ENCODE measurements at places on chromosomes 7 and 10. TPM values are rescaled to one million over a fixed set of nuclear protein-coding genes. Genes with fewer than 3 reads are reported as not detected.

DNA sequence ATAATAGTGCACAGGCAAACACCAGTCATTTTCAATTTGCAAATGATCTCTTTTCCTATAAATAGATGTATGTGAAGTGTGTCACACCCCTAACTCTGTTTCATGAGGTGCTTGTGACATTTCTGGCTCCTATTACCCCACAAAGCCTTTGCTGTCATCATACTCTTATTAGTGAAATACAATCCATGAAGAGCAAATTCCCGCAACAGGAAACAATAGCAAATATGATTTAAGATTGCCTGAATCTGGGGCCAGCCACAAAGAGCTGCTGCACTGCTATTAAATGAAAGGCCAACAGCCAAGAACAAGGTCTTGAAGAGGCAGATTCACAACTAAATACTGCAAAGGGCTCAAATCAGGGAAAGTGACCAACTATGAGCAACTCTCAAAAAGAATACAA is 96.3 kb upstream of the CAV2 start:
- no peaks in the 10 kb centered on the region for H3K27me3 ChIP-seq
- no peaks in the 10 kb centered on the region for H3K36me3 ChIP-seq
- DNase-seq = no peak
- H3K27ac ChIP-seq = peak overlapping the region; percentile 8

DNA sequence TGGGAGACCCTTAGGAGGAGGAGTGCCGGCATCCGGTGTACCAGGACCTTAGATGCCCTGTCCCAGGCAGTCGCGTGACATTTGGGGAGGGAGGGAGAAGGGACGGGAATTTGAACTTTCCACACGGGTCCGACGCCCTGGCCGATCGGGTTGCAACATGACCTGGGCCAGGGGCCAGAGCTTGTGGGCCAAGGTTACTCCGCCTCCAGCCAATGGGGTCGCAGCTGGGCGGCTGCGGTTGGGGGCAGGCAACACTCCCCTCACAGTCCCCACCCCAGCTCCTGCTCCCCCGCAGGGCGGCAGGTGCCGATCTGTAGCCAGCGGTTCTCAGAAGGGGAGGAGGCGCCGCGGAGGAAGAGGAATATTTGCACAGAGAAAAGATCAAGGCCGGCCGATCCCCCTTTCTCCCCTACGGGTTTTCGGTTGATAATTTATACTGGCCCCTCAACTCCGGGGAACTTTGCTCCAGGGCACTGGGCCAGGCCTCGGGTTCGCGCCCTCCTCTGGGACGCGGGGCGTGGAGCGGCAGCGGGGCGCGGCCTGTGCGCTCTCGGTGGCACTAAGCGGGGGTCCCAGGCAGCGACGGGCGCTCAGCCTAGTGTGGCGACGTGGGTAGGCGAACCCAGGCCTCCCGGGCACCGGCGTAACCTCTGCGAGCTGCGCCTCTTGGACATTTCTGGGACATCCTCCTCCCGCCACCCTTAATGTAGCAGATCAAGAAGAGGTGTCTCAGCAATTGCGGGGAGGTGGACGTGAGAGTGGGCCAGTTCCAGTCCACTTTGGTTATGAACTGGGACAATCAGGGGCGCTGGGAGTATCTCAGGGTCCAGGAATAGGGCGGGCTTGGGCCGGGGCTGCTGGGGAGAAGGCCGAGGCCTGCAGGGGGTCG is 1.2 kb downstream of the MLXIPL start:
- H3K27ac ChIP-seq = peak overlapping the region; percentile 42
- H3K4me1 ChIP-seq = peaks cover 23% of the 10 kb centered on the region
- peaks cover 70% of the 10 kb centered on the region for H3K27me3 ChIP-seq
- DNase-seq = peak; percentile 81

- H3K27ac ChIP-seq = no peak overlapping the region
- DNase-seq = no peak
- no peaks in the 10 kb centered on the region for H3K27me3 ChIP-seq
- H3K36me3 ChIP-seq = no peaks in the 10 kb centered on the region
- no peaks in the 10 kb centered on the region for H3K4me1 ChIP-seq
These were observed 146.3 kb upstream of the EEPD1 start for GRCh38 chr7:36006636-36007229.

GRCh38 chr10:71697938-71698709 is 21.5 kb downstream of the C10orf105 start:
- no peaks in the 10 kb centered on the region for H3K36me3 ChIP-seq
- H3K4me3 ChIP-seq = no peak overlapping the region
- H3K4me1 ChIP-seq = no peaks in the 10 kb centered on the region
- no peaks in the 10 kb centered on the region for H3K27me3 ChIP-seq
- no peak for DNase-seq
- H3K27ac ChIP-seq = no peak overlapping the region

GRCh38 chr7:94632338-94633013 is 23.5 kb downstream of the SGCE start:
- H3K27ac ChIP-seq = no peak overlapping the region
- no peaks in the 10 kb centered on the region for H3K36me3 ChIP-seq
- no peaks in the 10 kb centered on the region for H3K27me3 ChIP-seq

ZNHIT1 gene
- 80.9 TPM for total RNA-seq

ASAH2 gene
- total RNA-seq = under 0.01 TPM

GRCh38 chr10:110733218-110733952 is 89.2 kb downstream of the RBM20 start:
- no peak overlapping the region for H3K27ac ChIP-seq
- H3K36me3 ChIP-seq = no peaks in the 10 kb centered on the region
- no peaks in the 10 kb centered on the region for H3K4me1 ChIP-seq
- no peak for DNase-seq
- H3K27me3 ChIP-seq = no peaks in the 10 kb centered on the region

DNA sequence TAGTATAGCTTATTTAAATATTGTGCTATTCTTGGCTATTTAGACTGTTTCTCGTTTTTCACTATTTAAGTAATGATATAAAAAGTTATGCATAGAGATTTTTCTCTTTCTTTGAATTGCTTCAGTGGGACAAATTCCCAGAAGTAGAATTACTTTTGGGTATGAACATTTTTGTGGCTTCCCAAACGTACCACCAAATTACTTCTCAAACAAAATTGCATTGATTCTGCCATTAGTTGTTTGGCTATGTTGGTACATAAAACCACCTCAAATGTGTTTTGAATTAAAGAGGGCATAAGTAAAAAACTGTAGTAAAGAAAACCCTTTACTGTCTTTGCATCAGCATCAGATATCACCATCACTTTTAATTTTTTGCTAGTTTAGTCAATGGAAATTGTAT is 31.0 kb downstream of the AKR1B1 start:
- H3K27ac ChIP-seq = no peak overlapping the region
- no peaks in the 10 kb centered on the region for H3K36me3 ChIP-seq
- peaks cover 5% of the 10 kb centered on the region for H3K4me1 ChIP-seq
- no peak for DNase-seq
- H3K4me3 ChIP-seq = no peak overlapping the region
- no peaks in the 10 kb centered on the region for H3K27me3 ChIP-seq

EN2 gene
- not detected for total RNA-seq

SLC26A4 gene
- total RNA-seq = 0.36 TPM

MYO1G gene
- total RNA-seq = 1.1 TPM

- H3K4me1 ChIP-seq = peaks cover 16% of the 10 kb centered on the region
- H3K4me3 ChIP-seq = peak overlapping the region; percentile 62
- DNase-seq = peak; percentile 67
- H3K27me3 ChIP-seq = no peaks in the 10 kb centered on the region
These were observed 443 bp downstream of the RNF32 start for GRCh38 chr7:156640949-156641485.

GRCh38 chr10:31419394-31420063 is 100.5 kb downstream of the ZEB1 start:
- no peaks in the 10 kb centered on the region for H3K27me3 ChIP-seq
- H3K27ac ChIP-seq = peak overlapping the region; percentile 35
- no peak for DNase-seq
- no peaks in the 10 kb centered on the region for H3K4me1 ChIP-seq
- H3K4me3 ChIP-seq = no peak overlapping the region
- no peaks in the 10 kb centered on the region for H3K36me3 ChIP-seq

DNA sequence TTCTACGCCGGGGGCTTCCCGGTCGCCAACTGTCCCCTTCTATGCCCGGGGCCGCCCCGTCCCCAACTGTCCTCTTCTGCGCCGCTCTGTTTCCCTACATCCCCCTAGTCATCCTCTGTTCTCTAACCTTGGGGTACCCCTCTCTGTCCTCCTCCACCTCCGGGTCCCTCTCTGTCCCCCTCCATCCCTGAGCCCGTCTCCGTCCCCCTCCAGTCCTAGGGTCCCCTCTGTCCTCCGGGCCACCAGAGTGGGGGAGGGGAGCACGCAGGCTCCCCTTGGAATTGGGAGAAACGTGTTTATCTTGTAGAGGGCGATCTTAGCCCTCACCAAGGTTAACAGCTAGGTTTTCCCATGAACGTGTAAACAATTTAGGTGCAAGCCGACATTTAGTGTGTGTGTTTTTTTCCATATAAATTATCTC is 852 bp upstream of the KLF6 start:
- H3K27me3 ChIP-seq = no peaks in the 10 kb centered on the region
- peaks cover 10% of the 10 kb centered on the region for H3K36me3 ChIP-seq
- DNase-seq = peak; percentile 78
- H3K4me3 ChIP-seq = peak overlapping the region; percentile 81
- peaks cover 10% of the 10 kb centered on the region for H3K4me1 ChIP-seq

DNA sequence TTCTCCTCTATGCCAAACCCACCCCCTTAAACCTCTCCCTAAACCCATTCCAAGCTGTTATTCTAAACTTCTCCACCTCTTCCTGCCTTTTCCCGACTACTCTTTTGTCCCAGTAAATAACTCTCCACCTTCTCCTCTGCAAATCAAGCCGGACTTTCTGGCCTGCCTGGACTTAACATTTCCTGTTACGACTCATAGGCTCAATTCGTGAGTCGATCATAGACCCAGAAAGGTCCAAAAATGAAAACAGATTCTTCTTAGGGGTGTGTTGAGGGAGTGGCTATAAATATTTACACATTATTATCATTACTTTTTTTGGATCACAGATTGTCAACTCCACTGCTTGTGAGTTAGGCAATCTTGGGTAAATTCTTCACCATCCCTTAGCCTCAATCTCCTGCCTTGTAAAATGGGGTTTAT is 59.0 kb upstream of the HABP2 start:
- H3K27me3 ChIP-seq = no peaks in the 10 kb centered on the region
- peak overlapping the region; percentile 75 for H3K27ac ChIP-seq
- H3K36me3 ChIP-seq = no peaks in the 10 kb centered on the region

KCNH2 gene
- total RNA-seq = 40.6 TPM

DNA sequence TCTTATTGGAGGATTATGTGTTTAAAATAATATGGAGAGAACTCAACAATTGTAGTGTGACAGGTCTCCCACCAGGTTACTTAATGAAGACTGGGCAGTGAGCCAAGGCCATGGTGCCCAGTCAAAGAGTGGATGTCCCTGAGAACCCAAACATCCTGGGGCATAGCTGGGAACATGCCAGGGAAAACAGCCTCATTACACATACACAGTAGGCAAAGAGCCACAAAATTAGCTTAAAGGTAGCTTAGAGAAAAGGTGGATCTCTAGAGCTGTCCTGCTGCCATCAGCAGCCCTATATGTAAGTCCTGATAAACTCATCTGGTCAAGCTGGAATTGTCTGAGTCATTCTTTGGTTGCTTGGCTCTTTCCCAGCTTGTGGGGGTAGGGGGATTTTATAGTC is 287.8 kb downstream of the PHF14 start:
- H3K4me1 ChIP-seq = no peaks in the 10 kb centered on the region
- no peak overlapping the region for H3K27ac ChIP-seq
- no peak overlapping the region for H3K4me3 ChIP-seq
- no peak for DNase-seq

DNA sequence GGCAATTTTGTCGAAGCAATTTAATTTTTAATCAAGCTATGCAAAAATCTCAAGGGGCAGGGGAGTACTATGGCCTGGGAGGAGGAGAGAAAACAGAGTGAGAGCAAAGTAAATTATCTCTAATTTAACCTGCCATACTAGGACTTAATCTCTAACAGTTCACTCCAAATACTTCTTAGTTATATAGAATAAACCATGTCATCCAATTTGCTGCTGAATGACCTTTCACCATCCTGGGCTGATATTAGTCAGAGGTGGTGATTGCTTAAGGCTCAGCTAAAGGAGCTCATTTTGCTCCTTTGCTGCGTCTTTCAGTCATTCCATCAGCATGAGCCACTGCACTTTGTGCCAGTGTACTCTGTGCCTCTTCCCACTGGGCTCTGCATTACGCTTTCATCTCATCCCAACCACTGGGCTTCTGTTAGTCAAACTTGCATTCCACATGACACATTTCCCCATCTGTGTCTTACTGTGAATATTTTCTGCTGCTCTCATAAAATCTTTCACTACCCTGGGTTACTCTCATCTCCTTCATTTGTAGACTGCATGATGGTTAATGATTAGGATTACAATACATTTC is 84.3 kb downstream of the CD36 start:
- no peaks in the 10 kb centered on the region for H3K27me3 ChIP-seq
- DNase-seq = peak; percentile 89
- no peaks in the 10 kb centered on the region for H3K36me3 ChIP-seq
- H3K27ac ChIP-seq = peak overlapping the region; percentile 81
- no peak overlapping the region for H3K4me3 ChIP-seq

- no peaks in the 10 kb centered on the region for H3K4me1 ChIP-seq
- H3K27ac ChIP-seq = no peak overlapping the region
- no peaks in the 10 kb centered on the region for H3K36me3 ChIP-seq
- H3K4me3 ChIP-seq = no peak overlapping the region
- no peaks in the 10 kb centered on the region for H3K27me3 ChIP-seq
These were observed 231.3 kb upstream of the NPY start for GRCh38 chr7:24052572-24053260.

DNA sequence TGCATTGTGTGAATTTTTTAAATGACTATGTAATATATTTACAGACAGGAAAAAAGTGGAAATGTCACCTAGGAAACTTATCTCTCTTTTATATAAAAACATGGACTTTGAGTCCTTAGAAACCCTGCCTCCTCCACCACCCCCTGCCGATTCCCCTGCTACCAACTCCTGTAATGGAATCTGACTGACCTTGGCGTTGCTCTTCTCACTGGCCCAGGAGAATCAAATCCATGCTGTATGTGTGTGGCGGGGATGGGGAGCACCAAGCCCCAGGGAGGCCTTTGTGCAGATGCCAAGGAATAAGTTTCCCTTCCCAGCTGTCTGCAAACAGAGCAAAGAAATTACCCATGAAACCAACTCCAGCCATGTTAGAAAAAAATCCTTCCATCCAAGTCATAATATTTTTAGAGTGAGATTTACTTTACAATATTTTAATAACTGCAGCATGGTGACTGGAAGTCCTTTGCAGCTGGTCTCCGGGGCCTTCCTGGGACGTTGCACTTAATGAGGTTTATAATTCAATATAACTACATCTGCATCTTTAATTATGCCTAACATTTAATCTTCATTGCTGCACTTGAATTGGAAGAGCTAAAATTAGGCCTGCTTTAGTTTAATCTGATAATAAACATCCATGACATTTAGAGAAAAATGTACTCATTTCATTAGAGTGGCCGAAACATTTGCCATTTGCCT is 111.4 kb upstream of the CACUL1 start:
- no peaks in the 10 kb centered on the region for H3K27me3 ChIP-seq
- H3K4me3 ChIP-seq = no peak overlapping the region
- no peaks in the 10 kb centered on the region for H3K36me3 ChIP-seq
- peaks cover 10% of the 10 kb centered on the region for H3K4me1 ChIP-seq
- DNase-seq = no peak

DNA sequence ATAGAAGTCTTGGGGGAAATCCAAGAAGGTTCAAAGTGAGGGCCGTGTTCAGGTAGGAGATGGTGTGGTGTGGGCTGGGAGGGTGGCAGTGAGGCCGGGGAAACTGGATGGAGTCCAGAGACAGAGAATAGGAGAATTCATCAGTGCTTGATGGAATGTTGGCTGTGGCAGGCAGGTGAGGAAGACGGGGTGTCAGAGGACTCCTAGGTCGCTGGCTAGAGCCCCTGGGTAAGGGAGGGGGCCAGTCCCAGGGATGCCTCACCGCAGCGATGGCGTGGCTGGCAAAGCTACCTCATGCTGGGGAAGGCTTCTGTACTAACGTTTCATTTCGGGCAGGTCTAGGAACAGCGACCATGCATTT is 373.0 kb downstream of the RPS24 start:
- no peak for DNase-seq
- H3K4me3 ChIP-seq = no peak overlapping the region
- no peaks in the 10 kb centered on the region for H3K36me3 ChIP-seq
- no peaks in the 10 kb centered on the region for H3K27me3 ChIP-seq
